ENCODE measurements at places on chromosomes 3 and 15. TPM values are rescaled to one million over a fixed set of nuclear protein-coding genes. Genes with fewer than 3 reads are reported as not detected.

The HDC gene
- not detected for total RNA-seq

The GPR62 gene
- 0.05 TPM for total RNA-seq

The SPINT1 gene
- 0.78 TPM for total RNA-seq

The GOLGA8K gene
- total RNA-seq: 0.30 TPM

The TERC gene
- total RNA-seq: 21.7 TPM

The CCPG1 gene
- total RNA-seq: 196 TPM

The CDC25A gene
- 2.4 TPM for total RNA-seq

The KCNMB2 gene
- total RNA-seq: not detected

The WDR48 gene
- total RNA-seq: 36.2 TPM

The NMD3 gene
- 97.0 TPM for total RNA-seq

The GOLGA6L7 gene
- not detected for total RNA-seq
